ENCODE measurements at places on chromosomes 4 and X. TPM values are rescaled to one million over a fixed set of nuclear protein-coding genes. Genes with fewer than 3 reads are reported as not detected.

GRCh38 chr4:6373541-6374410, 98.6 kb downstream of the PPP2R2C start:
- no peak for DNase-seq

GRCh38 chr4:142975618-142976017, 129.5 kb upstream of the INPP4B start:
- DNase-seq = no peak

DNA sequence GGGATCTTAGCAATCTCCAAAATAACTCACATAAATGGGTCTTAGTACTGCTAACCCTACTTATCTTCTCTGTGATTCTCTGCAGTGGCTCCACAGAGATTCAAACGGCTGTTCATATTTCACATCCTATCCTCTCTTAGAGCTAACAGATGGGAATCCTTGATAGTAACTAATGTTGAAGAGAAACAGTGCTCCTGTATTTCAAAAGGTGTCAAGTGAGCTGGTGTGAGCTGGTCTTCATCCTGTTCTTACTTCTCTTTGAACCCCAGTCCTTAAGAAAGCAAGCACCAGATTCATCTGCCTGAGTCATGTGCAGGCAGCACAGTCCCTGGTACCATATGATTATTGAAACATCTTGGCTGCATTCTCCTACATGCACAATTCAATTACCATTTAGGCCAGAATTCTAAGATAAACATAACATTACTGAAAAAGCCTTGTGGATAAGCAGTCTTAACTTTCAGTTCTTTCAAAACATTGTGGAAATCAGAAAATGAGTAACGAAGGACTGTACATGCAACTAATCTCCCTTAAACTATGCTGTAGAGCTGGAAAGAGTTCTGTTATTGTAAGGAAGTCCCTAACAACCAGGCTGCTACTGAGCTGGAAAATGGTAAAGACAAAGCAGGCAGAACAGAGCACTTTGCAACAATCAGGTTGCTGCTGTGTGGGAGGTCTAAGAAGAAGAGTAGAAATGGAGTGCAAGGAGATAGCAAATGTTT, 153.1 kb downstream of the NPNT start:
- no peak for DNase-seq

DNA sequence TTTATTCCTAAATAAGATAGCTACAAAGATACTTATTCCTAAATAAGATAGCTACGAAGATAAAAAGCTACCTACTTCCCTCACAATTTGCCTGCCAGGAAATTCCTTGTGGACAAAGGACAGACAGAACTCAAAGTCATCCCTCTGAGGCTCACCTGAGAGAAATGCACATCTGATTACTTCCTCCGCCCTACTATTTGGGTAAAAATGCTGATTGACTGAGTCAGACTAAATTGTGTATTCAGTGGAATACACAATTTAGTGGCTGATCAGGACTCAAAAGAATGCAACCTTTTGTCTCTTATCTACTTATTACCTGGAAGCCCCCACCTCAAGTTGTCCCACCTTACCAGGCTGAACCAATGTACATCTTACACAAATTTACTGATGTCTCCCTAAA, 10.3 kb upstream of the MAGEB16 start:
- DNase-seq = no peak

DNA sequence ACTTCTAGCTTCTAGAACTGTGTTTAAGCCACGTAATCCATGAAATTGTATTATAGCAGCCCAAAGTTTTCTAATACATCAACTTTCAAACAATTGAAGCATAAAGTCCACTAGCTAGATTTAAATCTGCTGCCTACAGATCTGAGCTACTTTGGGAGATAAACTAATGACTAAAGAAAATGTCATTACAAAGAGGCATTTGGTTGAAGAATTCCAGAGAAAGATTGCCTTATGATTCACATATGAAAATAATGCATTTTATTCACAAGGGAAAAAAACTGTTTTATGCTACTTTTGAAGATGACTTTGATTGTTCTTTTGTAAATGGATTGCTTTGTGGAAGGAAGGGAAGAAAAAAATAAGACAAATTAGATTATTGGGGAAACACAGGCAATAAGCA, 124.1 kb upstream of the SLIT2 start:
- DNase-seq = no peak

Gene BEND2
- total RNA-seq = 11.9 TPM

- DNase-seq = no peak
Measured at GRCh38 chr4:15765910-15766697, 12.0 kb upstream of the CD38 start.

Data from T-helper 17 cell (primary cell).